Myocyte (in vitro differentiated cells): ENCODE measurements at places on chromosomes 2 and 18.

GRCh38 chr2:37720533-37721200, 49.2 kb upstream of the CDC42EP3 start:
- no peak for DNase-seq

DNA sequence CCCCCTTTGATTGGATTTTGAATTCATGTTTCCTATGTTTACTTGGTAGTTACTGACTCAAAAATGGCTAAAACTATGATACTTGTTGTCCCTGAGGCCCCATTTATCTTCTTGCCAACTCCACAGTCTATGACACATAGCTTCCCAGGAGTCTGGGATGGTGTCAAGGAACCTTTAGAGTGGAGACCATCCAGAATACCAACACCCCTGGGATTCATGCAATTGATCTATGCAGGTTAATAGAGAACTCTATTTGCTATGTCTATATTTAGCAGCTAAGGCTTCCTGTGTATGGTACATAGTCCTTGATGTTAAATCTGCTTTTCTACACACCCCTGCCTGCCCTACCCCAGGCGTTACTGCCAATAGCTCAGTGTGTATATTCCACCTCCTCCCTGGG, 218.5 kb upstream of the HDAC4 start:
- no peak for DNase-seq

- DNase-seq: peak; percentile 72
Observed at GRCh38 chr2:40457837-40458236, 5.9 kb upstream of the SLC8A1 start.

- DNase-seq: peak; percentile 11
Observed at GRCh38 chr2:180699657-180700361, 280.6 kb upstream of the UBE2E3 start.

DNA sequence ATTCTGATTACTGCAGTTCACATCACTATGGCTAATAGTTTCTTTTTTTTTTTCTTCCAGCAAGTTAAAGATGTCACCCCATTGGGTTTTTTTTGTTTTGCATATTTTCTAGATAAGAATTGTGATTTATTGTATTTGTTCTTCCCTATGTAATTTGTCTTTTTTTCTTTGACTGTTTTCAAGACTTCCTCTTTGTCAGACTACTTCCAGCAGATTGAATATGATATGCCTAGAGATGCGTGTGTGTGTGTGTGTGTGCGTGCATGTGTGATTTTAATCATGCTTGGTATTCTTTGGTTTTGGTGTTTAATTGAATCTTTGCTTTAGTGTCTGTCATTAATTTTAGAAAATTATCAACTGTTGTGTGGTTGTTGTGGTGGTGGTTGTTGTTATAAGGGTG, 166.7 kb upstream of the SLC39A10 start:
- DNase-seq: peak; percentile 32

DNA sequence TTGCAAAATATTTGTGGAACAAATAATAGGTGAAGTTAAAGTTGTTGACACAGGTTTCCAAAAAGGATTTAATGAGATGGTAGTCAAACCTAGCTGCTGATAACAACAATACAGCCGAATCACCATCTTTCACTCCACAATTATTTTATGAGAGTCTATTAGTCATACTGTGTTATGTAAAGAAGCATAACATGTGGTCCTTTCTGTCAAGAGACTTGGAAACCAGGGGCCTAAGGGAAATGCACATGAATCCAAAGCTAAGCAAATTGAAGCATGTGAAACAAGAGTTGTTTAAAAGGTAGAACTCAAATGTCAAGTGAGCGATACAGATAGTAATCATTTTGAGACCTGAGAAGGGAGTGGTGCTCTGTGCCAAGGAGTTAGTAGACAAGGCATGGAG, 16.0 kb downstream of the CD28 start:
- no peak for DNase-seq

- peak; percentile 34 for DNase-seq
Observed at GRCh38 chr2:168355779-168356476, 100.1 kb upstream of the CERS6 start.

- no peak for DNase-seq
Observed at GRCh38 chr2:120531365-120531764, 185.4 kb downstream of the INHBB start.

GRCh38 chr2:66536997-66537396, 102.1 kb downstream of the MEIS1 start:
- DNase-seq: no peak

DNA sequence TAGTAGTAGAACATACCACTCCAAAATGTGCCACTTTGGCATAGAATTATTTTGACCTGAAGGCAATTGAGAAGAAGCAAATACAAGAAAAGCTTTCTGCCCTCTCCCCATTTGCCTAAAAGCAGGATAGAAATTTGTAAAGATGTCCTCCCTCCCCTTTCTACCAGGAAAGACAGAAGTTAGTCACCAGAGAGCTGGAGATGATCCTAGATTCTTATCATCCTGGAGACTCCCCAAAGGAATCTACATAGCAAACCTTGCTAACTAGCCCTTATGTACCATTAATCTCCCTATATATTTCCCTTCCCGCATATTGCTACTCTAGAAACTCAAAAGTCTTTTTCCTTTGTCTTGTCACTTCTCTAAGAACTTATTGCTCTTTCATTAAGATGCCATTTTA, 12.6 kb upstream of the TMEM37 start:
- DNase-seq: no peak

DNA sequence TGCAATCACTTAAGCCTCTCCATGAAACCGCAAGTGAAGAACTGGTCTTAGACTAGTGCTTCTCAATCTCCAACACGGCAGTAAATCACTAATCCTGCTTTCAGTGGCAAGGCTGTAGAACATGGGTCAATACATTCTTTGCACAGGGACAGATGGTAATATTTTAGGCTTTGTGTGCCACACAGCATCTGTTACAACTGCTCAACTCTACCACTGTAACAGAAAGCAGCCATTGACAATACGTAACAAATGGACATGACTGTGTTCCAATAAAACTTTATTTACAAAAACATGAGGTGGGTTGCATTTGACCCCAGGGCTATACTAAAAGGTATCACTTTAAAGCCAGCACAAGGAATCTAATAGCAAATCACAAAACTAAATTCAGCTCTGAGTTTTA, 51.1 kb downstream of the RNF152 start:
- DNase-seq: peak; percentile 67

DNA sequence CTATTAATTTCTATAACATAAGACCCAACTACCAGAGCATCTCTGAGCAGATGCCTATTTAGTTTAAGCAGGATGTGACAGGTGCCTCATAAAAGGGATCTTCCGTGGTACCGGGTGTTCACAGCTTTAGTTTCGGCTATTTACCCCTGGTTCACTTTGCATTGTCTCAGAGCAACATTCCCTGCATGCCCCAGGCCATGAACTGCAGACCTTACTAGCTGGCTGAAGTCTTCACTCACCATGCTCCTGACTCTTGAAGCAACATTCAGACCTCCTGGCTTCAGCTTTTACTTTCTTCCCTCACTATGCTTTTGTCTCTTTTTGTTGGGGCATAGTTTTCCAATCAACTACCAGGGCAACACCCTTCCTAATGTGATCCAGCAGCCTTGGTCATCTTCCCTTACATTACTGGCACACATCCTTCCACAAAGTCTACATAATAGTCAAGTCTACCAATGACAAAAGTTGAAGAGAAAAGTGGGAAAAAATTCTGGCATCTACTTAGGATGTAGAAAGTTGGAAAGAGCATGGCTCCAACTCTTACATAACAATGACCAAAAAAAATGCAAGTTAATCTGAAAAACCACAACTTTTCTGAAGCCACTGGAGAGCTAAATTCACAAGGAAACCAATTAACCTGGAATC, 99.2 kb downstream of the SESTD1 start:
- DNase-seq: no peak

DNA sequence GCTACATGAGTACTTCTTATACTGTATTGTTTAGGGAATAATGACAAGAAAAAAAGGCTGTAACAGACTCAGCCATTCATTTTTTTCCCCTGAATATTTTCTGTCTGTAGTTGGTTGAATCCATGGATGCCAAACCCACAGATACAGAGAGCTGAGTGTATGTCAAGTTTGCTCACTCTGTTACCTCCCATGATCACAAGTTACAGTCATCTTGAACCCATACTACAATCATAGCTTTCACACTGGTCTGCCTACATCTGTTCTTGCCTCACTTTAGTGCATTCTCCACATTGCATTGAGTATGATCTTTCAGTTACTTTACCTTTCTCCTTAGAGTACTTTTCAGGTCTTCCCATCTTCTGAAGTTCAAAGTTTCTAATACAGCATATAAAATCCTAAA, 94.0 kb downstream of the BIRC6 start:
- no peak for DNase-seq

DNA sequence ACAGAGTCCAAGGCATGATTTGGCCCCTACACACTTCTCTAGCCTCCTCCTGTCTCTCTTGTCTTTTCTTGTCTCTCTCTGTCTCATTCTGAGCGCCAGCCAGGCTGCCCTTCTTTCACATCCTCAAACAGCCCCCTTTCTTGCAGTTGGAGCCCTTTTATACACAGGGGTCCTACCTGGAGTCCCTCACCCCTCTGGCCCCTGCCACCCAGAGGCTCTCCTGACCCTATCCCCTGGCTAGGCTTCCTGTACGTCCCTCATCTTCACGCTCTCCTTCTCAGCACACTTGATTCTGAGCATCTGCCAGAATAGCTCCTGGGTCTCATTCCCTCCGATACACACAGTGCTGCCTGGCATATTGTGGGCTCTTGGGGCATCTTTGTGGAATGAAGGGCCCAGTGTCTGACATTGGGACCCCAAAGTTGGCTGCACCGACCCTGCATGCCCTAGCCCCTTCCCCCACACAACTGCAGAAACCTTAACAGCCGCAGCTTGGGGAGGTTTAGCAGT, 261.9 kb downstream of the DYSF start:
- DNase-seq: no peak

GRCh38 chr2:15645720-15646385, 54.2 kb downstream of the DDX1 start:
- no peak for DNase-seq

GRCh38 chr2:65369574-65369973, 62.8 kb downstream of the SPRED2 start:
- peak; percentile 76 for DNase-seq

- DNase-seq: no peak
Observed at GRCh38 chr2:117851969-117852368, 37.5 kb downstream of the DDX18 start.

GRCh38 chr2:215397632-215398341, 38.1 kb downstream of the FN1 start:
- DNase-seq: no peak

GRCh38 chr18:63795606-63796005, 20.4 kb downstream of the SERPINB7 start:
- no peak for DNase-seq

DNA sequence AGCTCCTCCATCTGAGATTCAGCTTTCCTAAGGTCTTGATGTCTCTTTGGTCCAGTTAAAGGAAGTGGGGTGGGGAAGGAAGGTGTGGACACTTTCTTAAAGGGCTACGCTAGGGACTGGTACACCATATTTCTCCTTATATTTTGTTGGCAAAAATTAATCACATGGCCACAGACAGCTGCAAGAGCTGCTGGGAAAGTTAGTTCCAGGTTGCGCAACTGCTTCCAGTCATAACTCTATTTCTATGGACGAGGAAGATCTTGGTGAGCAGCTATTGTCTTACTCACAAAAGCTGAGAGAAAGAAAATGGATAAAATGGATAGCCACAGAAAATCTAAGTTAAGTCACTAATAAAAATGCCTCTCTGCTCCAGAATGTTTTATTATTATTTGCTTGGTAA, 60.7 kb upstream of the PPM1B start:
- DNase-seq: no peak

- DNase-seq: no peak
Observed at GRCh38 chr2:66962716-66963115, 434.4 kb upstream of the ETAA1 start.

DNA sequence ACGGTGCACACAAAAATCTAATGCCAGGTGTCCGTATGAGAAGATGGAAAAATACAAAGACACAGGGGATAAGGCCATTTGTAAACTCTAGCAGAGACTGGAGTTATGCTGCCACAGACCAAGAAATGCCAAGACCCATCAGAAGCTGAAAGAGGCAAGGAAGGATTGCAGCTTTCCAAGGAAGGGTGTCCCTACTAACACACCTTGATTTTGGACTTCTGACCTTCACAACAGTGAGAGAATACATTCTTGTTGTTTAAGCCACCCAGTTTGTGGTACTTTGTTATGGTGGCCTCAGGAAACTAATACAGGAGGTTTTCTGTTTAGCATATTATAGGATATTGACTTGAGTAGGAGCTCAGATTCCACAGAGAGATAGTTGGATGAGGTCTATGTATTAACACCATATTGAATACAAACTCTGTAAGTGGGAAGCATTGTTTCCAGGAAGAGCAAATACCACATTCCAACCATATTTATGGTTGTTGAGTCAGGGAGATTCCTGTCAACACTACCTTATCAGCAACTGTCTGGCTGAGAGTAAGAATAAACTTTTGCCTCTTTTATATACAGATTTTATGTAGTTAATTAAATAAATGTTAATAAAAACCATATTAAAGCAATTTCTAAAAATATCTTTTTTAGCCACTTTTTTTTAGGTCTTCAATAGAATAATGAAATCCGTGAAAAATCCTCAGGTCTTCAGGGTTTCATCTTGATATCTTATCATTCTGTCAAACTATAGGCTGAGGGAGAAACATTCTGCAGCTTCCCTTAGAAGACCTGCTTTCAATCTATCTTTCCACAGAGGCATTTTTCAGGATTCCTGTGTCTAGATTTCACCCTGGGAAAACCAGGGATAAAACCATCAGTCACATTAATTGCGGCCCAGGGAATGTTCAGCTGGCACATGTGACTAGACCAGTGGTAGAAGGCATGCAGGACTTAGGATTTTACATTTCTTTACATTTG, 35.4 kb upstream of the HNMT start:
- peak; percentile 54 for DNase-seq
